ENCODE measurements at places on chromosomes 16 and 17.
A peak's percentile ranks its signal among the peaks of the same experiment; 100 is the strongest.

DNA sequence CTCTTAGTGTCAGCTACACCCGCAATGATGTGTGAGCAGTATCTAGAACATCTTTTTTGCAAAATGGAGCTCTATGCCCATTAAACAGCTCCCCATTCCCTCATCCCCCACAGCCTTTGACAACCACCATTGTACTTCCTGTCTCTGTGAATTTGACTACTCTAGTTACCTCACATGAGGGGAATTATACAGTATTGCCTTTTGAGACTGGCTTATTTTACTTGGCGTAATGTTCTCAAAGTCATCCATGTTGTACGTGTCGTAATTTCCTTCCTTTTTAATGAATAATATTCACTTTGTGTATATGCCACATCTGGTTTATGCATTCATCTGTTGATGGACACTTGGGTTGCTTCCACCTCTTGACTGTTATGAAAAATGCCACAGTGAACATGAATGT lies 23.2 kb upstream of the CCL22 start:
- no peak for DNase-seq

DNA sequence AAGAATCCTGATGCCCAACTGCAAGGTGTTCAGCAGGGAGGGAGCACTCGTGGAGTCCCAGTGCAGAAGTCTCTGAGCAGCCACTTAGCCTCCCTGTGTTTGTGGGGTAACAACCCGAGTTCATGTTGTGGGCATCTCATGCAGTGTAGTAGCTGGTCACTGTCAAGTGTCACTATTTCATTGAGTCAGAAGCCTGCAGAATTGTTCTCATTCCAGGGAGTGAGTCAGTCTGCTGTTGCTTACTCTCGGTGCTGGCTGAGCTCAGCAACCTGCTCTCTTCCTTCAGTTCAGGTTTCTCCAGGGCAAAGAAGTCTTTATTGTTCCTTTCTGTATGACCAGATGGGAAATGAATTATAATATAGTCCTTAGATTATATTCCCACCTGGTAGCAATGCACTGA lies 24.1 kb downstream of the HMOX2 start:
- no peak for DNase-seq

- DNase-seq = no peak
Measured at GRCh38 chr17:66375121-66375520, 72.7 kb downstream of the PRKCA start.

GRCh38 chr17:72600934-72601333 lies 480.1 kb downstream of the SOX9 start:
- DNase-seq = no peak

DNA sequence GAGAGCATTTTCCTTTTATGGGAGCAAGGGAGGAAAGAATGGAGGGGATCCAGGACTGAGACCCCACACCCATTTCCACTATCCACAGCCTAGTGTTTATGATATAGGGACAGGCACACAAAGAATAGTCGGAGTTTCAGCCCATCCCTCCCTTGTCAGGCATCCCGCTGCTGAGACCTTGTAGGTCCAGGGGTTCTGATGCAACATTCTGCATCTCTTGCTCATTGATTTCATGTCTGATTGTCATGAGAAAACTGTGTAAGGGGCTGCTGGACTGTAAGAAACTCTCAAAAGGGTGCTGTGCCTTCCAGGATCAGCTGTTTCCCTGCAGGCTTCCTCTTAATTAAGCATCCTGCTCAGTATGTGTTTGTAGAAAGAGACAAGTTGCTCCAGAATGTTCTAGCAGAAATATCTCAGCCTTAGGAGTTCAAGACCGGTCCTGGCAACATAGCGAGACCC lies 5.3 kb upstream of the POLR3E start:
- no peak for DNase-seq

DNA sequence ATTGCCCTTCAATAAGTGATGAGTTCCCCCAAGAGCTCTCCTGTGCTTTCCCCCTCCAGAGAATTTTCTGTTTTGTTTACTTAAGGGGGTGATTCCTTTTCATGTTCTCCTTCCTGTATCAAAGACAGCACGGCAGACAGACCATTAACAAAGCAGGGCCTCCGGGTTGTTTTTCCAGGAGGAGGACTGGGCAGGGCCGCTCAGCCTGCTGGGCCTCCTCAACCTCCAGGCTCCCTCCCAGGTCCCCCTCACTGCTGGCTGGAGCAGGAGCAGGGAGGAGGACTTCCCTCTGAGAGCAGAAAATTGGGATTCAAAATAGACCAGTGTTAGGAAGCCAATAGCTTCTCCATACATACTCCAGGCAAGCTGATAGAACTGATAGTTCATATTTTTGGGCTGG lies 20.4 kb downstream of the SDK2 start:
- no peak for DNase-seq

GRCh38 chr17:3695129-3695722 lies 729 bp downstream of the P2RX5 start:
- no peak for DNase-seq

- DNase-seq = no peak
Measured at GRCh38 chr17:49555495-49556222, 20.0 kb upstream of the NXPH3 start.

DNA sequence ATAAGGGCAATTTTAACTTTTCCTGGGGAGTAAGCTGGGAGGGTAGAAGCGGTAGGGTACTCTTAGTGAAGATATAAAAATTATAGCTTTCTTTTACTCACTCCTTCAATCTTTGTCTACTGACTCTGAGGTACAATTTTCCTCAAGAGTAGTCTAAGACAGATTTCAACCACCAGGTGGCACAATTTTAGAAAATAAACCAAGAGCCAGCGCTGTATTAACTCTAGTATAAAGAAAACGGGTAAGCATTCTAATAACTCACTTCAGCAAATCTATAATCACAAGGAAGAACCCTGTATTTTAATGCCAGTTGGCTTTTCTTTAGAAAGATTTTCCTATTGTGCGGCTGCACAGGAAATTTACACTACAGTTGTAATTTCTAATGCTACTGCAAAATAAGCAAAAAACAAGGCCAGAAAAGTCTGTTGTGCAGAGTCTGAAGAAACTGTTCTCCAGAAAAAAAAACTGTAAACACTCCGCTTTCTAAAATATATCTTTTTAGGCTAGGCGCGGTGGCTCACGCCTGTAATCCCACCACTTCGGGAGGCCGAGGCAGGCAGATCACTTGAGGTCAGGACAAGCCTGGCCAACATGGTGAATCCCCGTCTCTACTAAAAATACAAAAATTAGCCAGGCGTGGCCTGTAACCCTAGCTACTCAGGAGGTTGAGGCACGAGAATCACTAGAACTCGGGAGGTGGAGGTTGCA lies 1.9 kb downstream of the CMC2 start:
- no peak for DNase-seq

DNA sequence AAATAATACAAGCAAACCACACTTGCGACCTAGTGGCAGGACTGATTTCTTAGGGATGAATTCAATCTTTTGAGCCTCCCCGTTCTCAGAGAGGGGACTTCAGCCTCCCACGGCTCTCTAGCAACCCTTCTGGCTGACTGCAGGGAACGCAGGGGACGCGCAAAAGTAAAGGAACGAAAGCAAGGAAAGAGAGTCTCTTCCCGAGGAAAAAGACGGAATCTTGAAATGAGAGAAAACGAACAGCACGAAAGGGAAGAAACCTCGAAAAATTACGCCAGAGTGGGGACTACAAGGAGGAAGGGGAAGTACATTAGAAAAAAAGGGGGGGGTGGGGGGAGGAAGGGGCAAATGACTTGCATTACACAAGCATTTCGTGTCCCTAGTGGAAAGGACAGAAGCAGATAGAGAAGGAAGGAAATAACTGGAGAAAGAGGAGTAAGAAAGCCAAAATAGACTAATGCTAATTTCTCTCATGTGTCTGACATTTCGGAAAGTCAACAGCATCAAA lies 1.2 kb downstream of the GRB2 start:
- DNase-seq = peak; percentile 30

DNA sequence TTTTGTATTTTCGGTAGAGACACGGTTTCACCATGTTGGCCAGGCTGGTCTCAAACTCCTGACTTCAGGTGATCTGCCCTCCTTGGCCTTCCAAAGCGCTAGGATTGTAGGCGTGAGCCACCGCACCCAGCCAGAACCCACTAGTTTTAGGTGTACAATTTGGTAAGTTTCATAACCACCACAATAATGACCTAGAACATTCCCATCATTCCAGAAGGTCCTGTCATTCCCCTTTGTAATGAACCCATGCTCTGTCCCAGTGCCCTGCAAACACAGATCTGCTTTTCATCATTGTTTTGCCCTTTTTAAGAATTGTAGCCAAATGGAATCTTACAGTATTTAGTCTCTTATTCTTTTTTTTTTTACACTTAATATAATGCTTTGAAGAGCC lies 35.6 kb upstream of the IRF8 start:
- DNase-seq = peak; percentile 11

DNA sequence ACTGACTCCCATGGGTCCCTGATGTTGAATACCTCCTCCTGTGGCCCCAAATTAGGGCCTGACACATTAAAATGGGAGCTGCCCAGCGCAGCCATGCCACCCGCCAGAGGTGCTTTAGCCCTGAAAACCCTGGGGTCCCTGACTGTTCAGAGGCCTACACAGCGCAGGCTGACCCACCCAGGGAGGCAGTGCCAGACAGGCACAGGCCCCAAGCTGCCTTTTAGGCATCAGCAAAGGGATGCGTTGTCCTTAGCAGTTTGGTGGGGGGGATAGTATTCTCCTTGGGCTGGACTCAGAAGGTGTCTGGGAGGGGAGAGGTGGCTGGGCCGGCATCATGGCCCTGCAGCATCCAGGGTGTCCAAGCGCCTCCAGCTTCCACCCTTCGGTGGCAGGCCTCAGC lies 1.4 kb downstream of the RAPGEFL1 start:
- no peak for DNase-seq

DNA sequence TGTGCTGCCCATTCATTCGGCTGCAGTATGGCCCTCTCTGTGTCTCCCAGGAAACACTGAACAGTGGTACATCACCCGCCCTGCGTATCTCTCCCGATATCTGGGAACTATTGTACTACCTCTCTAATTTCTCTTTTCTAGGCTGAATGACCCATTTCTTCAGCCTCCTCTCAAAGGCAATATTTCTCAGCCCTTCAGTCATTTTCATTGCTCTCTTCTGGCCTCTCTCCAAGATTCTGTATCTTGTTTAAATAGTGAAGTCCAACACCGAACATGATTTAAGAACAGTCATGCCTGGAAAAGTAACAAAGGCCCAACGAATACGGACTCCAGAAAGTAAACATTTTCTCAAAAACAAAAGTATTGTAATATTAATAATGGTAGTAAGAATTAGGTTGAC lies 220.1 kb downstream of the ZFHX3 start:
- no peak for DNase-seq

- DNase-seq = peak; percentile 95
Measured at GRCh38 chr17:10114931-10115535, 83.4 kb downstream of the GAS7 start.

GRCh38 chr16:25709213-25709612 lies 17.5 kb downstream of the HS3ST4 start:
- DNase-seq = no peak

Measured in CD8-positive, alpha-beta T cell (primary cell).